ENCODE measurements at places on chromosomes 7 and 10. TPM values are rescaled to one million over a fixed set of nuclear protein-coding genes. Genes with fewer than 3 reads are reported as not detected.

The SUN3 gene
- 17.0 TPM for total RNA-seq

GRCh38 chr7:135753616-135754413 lies 5.2 kb upstream of the FAM180A start:
- no peaks in the 10 kb centered on the region for H3K27me3 ChIP-seq
- DNase-seq, result no peak
- no peaks in the 10 kb centered on the region for H3K36me3 ChIP-seq
- no peak overlapping the region for H3K4me3 ChIP-seq
- H3K4me1 ChIP-seq, result peaks cover 12% of the 10 kb centered on the region

The LSM8 gene
- total RNA-seq, result 89.2 TPM

DNA sequence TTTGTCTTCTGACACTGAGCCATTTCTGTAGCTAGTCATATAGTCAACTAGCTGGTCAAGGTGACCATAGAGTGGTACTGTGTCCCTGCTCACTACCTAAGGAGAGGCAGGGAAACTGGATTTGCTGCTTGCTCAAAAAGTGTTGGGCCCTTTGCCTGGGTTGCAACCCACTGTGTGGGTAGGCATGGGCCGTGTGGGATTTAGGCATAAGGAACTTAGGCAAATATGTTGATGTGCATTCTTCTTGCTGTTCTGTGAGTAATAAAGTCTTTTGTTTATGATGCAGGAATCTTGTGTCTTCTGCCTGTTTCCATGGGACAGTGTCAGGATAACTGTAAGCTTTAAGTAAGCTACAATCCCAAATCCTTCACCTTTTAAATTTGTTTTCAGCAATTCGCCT lies 23.1 kb upstream of the TCTN3 start:
- no peak overlapping the region for H3K27ac ChIP-seq
- no peak overlapping the region for H3K4me3 ChIP-seq
- no peaks in the 10 kb centered on the region for H3K4me1 ChIP-seq
- no peak for DNase-seq
- H3K27me3 ChIP-seq, result no peaks in the 10 kb centered on the region
- no peaks in the 10 kb centered on the region for H3K36me3 ChIP-seq

GRCh38 chr10:21432266-21432665 lies 93.2 kb downstream of the SKIDA1 start:
- H3K27ac ChIP-seq, result no peak overlapping the region
- H3K27me3 ChIP-seq, result no peaks in the 10 kb centered on the region
- DNase-seq, result no peak

GRCh38 chr10:118298787-118299186 lies 43.3 kb downstream of the FAM204A start:
- no peak overlapping the region for H3K4me3 ChIP-seq
- DNase-seq, result no peak
- 0 out of 2 replicates have a peak, but pooled peaks cover 5% of the 10 kb centered on the region for H3K27me3 ChIP-seq
- H3K36me3 ChIP-seq, result no peaks in the 10 kb centered on the region
- H3K27ac ChIP-seq, result no peak overlapping the region
- H3K4me1 ChIP-seq, result no peaks in the 10 kb centered on the region

- DNase-seq, result no peak
- no peak overlapping the region for H3K27ac ChIP-seq
- no peaks in the 10 kb centered on the region for H3K27me3 ChIP-seq
- H3K36me3 ChIP-seq, result no peaks in the 10 kb centered on the region
- peaks cover 19% of the 10 kb centered on the region for H3K4me1 ChIP-seq
Measured at GRCh38 chr10:129810-130209, 5.4 kb upstream of the ZMYND11 start.

GRCh38 chr10:110363572-110364411 lies 59.1 kb upstream of the SMNDC1 start:
- H3K4me3 ChIP-seq, result no peak overlapping the region
- H3K27ac ChIP-seq, result no peak overlapping the region
- H3K27me3 ChIP-seq, result no peaks in the 10 kb centered on the region
- DNase-seq, result no peak
- peaks cover 9% of the 10 kb centered on the region for H3K4me1 ChIP-seq

The SAP25 gene
- 0.60 TPM for total RNA-seq

GRCh38 chr10:25174461-25175230 lies at the start of gene GPR158:
Gene GPR158, plus strand, starts transcription at chr10:25175001. Its CDS starts 420 bp downstream, at chr10:25175421.
- H3K27me3 ChIP-seq, result peaks cover 57% of the 10 kb centered on the region
- no peaks in the 10 kb centered on the region for H3K36me3 ChIP-seq
- peaks cover 12% of the 10 kb centered on the region for H3K4me1 ChIP-seq
- peak within 1 kb of the TSS; percentile 34 for H3K4me3 ChIP-seq

GRCh38 chr7:1493571-1493970 lies 10.6 kb downstream of the INTS1 start:
- H3K27ac ChIP-seq, result no peak overlapping the region
- peaks cover 80% of the 10 kb centered on the region for H3K36me3 ChIP-seq
- no peaks in the 10 kb centered on the region for H3K27me3 ChIP-seq

DNA sequence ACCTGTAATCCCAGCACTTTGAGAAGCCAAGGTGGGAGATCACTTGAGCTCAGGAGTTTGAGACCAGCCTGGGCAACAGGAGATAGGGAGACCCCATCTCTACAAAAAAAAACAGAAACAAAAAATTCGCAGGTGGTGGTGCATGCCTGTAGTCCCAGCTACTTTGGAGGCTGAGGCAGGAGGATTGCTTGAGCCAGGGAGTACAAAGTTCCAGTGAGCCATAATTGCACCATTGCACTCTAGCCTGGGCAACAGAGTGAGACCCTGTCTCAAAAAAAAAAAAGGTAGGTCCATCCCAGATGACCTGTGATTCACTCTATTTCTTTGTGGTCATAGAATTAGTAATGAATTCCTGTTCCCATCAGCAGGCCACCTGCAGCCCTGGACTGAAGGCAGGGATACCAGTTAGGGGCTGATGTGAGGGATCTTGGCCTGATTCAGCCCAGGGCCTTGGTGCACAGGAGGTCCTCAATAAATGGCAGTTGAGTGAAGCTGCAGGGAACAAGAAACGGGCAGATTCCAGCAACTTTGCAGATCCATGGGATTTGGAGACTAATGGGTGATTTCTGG lies at the start of gene MYH16:
Gene MYH16 (plus strand): TSS at position 364 of the 570 bp plus-strand sequence.
- no peak within 1 kb of the TSS for H3K27ac ChIP-seq
- H3K4me3 ChIP-seq, result no peak within 1 kb of the TSS
- H3K4me1 ChIP-seq, result peaks cover 11% of the 10 kb centered on the region

- H3K4me1 ChIP-seq, result no peaks in the 10 kb centered on the region
- DNase-seq, result no peak
- H3K36me3 ChIP-seq, result peaks cover 3% of the 10 kb centered on the region
Measured at GRCh38 chr7:135558881-135559280, 1.2 kb downstream of the NUP205 start.

DNA sequence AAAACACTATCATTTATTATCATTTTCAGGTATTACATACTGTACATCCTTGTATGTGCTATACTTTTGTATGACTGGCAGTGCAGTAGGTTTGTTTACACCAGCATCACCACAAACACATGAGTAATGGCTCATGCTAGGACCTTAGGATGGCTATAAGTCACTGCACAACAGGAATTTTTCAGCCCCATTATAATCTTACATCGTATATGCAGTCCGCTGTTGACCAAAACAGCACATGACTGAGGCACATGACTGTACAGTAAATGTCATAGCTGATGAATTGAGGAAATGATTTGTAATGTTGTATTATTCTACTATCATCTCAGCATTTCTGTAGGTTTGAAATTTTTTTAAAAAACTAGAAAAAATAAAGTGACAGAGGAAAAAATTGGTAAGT lies 38.6 kb downstream of the BPGM start:
- no peak for DNase-seq
- no peak overlapping the region for H3K27ac ChIP-seq
- H3K4me1 ChIP-seq, result peaks cover 25% of the 10 kb centered on the region
- peaks cover 3% of the 10 kb centered on the region for H3K36me3 ChIP-seq

DNA sequence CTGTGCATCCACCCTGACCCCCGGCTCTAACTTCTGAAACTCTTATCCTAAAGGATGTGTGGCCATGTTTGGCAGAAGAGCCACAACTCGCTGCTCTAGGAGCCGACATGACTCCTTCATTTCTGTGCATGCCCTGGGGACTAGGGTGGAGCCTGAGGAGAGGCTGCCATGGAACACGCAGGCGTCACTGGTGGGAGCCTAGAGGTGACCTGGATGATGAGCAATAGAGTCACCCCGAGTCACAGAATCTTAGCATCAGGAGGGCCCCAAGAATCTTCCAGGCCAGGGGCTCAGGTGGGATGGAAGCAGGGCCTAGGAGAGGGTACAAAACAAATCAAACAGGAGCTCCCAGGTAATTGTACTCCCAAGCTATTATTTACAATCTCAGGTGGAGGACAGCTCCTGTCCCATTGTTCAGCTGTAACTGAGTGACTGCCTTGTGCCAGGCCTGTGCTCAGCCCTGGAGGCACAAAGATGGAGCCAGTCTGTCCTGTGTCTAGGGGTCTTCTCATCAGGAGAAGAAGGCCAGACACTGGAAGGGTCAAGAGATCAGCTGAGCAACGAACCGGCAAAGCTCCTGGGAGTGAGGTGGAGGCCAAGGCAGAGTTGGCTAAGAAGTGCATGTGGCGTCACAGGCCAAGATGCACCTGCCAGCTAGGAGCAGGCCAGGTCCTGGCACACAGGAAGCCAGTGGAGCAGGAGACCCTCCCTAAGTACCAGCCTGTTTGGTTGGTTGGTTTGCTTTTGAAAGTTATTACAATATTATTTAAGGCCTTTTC lies 5.8 kb upstream of the ZNF22 start:
- peaks cover 31% of the 10 kb centered on the region for H3K36me3 ChIP-seq
- no peak overlapping the region for H3K4me3 ChIP-seq
- H3K4me1 ChIP-seq, result peaks cover 91% of the 10 kb centered on the region
- no peak for DNase-seq

The GIMAP1 gene
- total RNA-seq, result not detected

GRCh38 chr7:141389140-141389796 lies 161.9 kb upstream of the AGK start:
- no peaks in the 10 kb centered on the region for H3K36me3 ChIP-seq
- no peak overlapping the region for H3K4me3 ChIP-seq
- peaks cover 4% of the 10 kb centered on the region for H3K27me3 ChIP-seq
- no peak for DNase-seq
- H3K4me1 ChIP-seq, result no peaks in the 10 kb centered on the region

All from SJSA1 (cell line).